ENCODE measurements at places on chromosomes 12 and 14.

DNA sequence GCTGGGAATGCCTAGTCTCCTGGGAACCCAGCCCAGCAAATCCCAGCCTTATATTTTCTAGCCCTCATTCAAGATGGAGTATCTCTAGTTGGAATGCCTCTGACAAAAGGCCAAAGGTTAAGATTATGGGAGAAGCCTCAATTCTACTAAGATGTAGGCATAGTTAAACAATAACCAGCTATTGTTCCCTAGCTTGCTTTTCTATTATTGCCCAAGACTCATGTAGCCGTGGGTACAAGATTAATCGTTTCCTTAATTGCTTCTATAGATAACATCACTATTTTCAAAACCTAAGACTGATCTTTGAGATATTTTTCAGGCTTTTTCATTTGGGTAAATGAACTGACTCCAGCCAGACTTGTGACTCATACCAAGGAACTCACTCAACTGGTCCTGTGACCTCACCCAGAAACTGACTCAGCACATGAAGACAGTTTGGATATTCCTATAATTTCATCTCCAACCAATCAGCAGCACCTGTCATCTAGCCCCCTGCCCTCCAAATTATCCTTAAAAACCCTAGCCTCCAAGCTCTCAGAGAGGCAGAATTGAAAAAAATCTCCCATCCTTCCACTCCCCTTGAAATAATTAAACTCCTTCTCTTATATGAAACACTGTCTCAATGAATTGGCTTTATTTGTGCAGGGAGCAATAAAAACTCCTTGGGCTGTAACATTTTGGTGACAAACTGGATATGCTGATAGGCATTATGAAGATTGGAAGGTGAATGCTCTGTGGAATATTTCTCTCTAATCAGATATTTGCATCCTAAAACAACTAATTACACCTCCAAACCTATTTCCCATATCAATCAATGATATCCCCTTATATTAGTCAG, 589.0 kb downstream of the C12orf50 start:
- H3K4me1 ChIP-seq = peaks cover 34% of the 10 kb centered on the region
- H3K4me3 ChIP-seq = peak overlapping the region; percentile 3
- H3K27ac ChIP-seq = peak overlapping the region; percentile 78
- H3K27me3 ChIP-seq = no peaks in the 10 kb centered on the region
- no peak for DNase-seq

DNA sequence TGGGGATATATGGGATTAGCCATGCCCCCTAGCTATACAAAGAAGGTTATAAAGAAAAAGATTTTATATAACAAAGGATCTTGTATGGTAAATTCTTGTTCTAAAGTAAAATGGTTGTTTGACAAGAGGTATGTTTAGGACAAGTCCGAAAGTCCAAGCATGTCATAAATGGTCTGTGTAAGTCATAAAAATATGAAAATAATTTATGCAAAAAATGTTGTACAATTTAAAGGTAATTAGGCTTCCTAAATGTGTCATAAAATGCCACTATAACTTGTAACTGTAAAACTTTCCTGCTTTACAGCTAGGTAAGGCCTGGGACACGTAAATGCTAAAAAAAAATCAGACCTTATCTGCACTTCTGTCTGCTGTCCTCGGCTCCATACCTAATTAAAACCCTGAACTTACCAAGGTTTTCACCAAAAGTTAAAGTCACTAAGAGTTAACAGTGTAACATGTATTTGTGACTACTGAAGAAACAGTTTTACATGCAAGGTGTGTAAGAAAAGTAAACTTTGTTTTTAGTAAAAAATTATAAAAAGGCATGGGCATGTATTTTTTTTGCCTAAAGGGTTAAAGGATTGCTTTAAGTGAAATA, 110.0 kb upstream of the RESF1 start:
- DNase-seq = no peak
- H3K27ac ChIP-seq = no peak overlapping the region
- H3K27me3 ChIP-seq = no peaks in the 10 kb centered on the region

GRCh38 chr12:72267974-72268373, 4.2 kb upstream of the TRHDE start:
- no peaks in the 10 kb centered on the region for H3K36me3 ChIP-seq
- peaks cover 15% of the 10 kb centered on the region for H3K4me1 ChIP-seq
- H3K4me3 ChIP-seq = no peak overlapping the region
- DNase-seq = no peak
- H3K27ac ChIP-seq = no peak overlapping the region

- no peak overlapping the region for H3K27ac ChIP-seq
- H3K36me3 ChIP-seq = no peaks in the 10 kb centered on the region
- H3K27me3 ChIP-seq = peaks cover 16% of the 10 kb centered on the region
- DNase-seq = no peak
- H3K4me1 ChIP-seq = peaks cover 24% of the 10 kb centered on the region
Measured at GRCh38 chr14:65926935-65927700, 514.6 kb downstream of the FUT8 start.

All from progenitor cell of endocrine pancreas (in vitro differentiated cells).